Renal cortex interstitium (tissue), 15 donors: ENCODE measurements at places on chromosomes 12 and 14. TPM values are rescaled to one million over a fixed set of nuclear protein-coding genes. Genes with fewer than 3 reads are reported as not detected.

DNA sequence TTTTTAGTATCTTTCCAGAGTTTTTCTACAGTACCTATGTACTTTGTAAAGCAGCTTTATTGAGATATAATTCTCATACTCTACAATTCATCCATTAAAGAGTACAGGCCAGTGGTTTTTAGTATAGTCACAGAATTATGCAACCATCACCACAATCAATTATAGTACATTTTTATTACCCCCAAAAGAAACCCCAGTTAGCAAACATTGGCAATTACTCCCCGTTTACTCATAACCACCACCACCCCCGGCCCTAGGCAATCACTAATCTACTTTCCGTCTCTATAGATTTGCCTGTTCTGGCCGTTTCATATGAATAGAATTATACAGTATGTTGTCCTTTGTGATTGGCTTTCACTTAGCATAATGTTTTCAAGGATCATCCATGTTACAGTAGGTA is 119.8 kb downstream of the KICS2 start:
- no peak for DNase-seq

The GLT1D1 gene
- polyA plus RNA-seq: 2.1 TPM

The PFKM gene
- polyA plus RNA-seq: 102 TPM

GRCh38 chr12:102480406-102480805 is at the start of gene IGF1:
IGF1 (minus strand) TSS chr12:102480563; CDS start chr12:102480381, 182 bp downstream.
- no peak for DNase-seq

The GPX2 gene
- 0.59 TPM for polyA plus RNA-seq

GRCh38 chr14:103028161-103028767 is 29.1 kb downstream of the CDC42BPB start:
- DNase-seq: no peak

DNA sequence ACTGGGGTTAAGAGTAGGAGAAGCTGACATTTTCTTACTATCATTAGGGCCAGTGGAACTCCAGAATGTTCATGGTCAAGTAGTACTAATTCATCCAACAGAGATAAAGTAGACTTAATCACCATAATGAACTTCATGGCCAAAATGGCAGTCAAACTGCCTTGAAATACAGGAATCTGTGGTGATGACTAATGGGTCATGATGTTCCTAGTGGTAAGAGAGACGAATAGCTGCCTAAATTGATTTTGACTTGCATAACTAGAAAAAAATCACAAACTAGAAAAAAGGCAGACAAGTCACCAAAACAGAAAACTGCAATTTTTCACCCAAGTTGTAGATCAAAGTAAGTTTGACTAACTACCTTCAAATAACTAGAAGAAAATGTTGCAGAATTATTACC is 138.5 kb downstream of the MGAT4C start:
- DNase-seq: no peak

- DNase-seq: no peak
Observed at GRCh38 chr14:27061299-27061698, 463.5 kb upstream of the NOVA1 start.

- no peak for DNase-seq
Observed at GRCh38 chr14:37901978-37902377, 305.7 kb upstream of the SSTR1 start.

The RBM19 gene
- polyA plus RNA-seq: 29.6 TPM

DNA sequence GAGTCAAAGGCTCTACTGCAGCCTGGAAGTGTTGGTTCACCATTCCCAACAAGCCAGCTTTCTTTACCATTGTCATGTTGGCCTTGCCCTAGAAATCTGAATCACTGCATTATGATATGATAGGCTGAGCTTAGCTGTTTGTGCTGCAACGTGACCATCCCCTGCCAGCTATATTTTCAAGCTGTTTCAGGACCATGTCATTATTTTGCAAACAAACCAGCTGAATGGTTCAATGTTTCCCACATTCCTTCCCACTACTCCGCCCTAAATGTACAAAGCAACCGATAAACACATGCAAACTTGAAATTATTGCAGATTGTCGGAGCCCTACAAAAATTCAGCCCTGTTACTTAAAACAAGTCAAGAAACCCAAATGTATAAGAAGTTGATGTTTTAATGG is 136.1 kb downstream of the KICS2 start:
- no peak for DNase-seq
